ENCODE measurements at places on chromosomes 11 and 22. TPM values are rescaled to one million over a fixed set of nuclear protein-coding genes. Genes with fewer than 3 reads are reported as not detected.

GRCh38 chr11:745428-745827, 1.8 kb upstream of the TALDO1 start:
- DNase-seq: no peak

DNA sequence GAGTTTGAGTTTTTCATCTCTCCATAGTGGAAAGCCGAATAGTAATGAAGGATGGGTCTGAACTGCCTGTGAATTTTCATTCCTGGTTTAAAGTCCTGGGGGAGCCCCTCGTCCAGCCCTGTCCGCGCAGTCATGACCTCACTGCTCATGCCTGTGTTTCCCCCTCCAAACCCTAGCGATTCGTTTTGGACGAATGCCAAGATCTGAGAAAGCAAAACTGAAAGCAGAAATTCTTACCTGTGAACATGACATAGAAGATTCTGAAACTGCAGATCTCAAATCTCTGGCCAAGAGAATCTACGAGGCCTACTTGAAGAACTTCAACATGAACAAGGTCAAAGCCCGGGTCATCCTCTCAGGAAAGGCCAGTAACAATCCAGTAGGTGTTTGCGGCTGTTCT, 30.5 kb downstream of the CDPF1 start:
- DNase-seq: no peak

GRCh38 chr11:12944889-12945288, 64.2 kb upstream of the RASSF10 start:
- no peak for DNase-seq

DNA sequence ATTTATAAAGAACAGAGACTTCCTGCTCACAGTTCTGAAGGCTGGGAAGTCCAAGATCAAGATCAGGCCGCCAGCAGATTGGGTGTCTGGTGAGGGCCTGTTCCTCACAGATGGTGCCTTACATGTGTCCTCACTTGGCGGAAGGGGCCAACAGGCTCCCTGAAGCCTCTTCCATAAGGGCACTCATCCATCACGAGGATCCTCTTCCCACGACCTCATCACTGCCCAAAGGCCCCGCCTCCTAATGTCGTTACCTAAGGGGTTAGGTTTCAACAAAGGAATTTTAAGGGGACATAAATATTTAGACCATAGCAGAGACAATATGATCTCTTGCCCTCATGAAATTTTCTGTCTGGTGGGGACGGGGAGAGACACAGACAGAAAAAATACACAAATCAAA, 18.6 kb downstream of the TP53AIP1 start:
- no peak for DNase-seq

GRCh38 chr11:28838741-28839140, 730.6 kb downstream of the METTL15 start:
- DNase-seq: no peak

- DNase-seq: no peak
Measured at GRCh38 chr11:70596091-70596490, 197.8 kb downstream of the CTTN start.

- DNase-seq: no peak
Measured at GRCh38 chr22:22812031-22812905, 75.3 kb upstream of the IGLL5 start.

GRCh38 chr11:10674911-10675440, 18.6 kb downstream of the IRAG1 start:
- DNase-seq: peak; percentile 57

DNA sequence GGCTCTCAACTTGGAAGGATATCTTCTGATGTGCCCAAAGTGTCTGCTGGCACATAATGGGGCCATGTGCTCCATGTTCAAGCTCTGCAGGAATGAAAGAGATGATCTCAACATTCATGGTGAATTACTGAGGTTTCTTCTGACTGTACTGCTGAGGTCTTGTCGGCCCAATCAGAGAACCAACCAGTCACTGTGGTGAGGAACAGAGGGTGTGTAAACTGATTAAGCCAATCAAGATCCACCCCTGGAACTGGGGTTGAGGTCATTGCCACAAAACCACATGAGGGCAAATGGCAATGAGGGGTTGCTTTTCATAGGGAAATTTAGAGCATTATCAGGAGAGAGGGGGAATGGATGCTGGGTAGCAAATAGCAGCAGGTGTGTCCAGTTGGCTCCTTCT, 152.3 kb upstream of the RAG2 start:
- no peak for DNase-seq

- DNase-seq: no peak
Measured at GRCh38 chr11:19561011-19561410, 151.6 kb upstream of the NAV2 start.

GRCh38 chr22:43988116-43988820, 33.0 kb downstream of the SAMM50 start:
- no peak for DNase-seq

GRCh38 chr11:9133956-9134355, 42.6 kb upstream of the SCUBE2 start:
- no peak for DNase-seq

GRCh38 chr11:10461276-10461790, 6.3 kb downstream of the AMPD3 start:
- no peak for DNase-seq

- no peak for DNase-seq
Measured at GRCh38 chr22:25709758-25710157, 32.2 kb upstream of the MYO18B start.

- DNase-seq: peak; percentile 83
Measured at GRCh38 chr22:49815641-49816091, 12.0 kb downstream of the BRD1 start.

- DNase-seq: no peak
Measured at GRCh38 chr22:30491381-30491780, 14.1 kb downstream of the SEC14L4 start.

GRCh38 chr11:16777613-16777975, 39.1 kb downstream of the C11orf58 start:
- DNase-seq: no peak

GRCh38 chr11:35583843-35584242, 34.4 kb upstream of the FJX1 start:
- no peak for DNase-seq

DNA sequence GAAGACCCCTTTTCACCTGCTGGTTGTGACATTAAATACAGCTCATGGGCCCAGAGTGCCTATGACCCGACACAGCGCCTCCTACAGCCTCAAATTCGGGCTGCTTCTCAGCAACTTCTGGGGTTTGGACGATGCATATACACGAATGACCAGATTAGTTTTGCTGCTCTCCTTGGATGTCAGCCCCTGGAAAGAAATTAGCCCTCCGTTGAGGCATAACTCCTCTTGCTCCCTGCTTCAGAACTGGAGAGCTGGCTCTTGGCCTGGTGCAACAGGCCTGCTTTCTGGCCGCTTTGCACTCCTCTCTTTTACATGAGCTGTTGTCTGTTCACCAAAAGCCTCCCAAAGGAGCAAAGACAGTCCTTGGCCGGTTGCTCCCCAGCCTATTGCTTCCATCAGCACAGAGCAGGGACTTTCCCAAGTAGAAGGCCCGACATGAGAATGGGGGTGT, 3.3 kb downstream of the TECTA start:
- no peak for DNase-seq

DNA sequence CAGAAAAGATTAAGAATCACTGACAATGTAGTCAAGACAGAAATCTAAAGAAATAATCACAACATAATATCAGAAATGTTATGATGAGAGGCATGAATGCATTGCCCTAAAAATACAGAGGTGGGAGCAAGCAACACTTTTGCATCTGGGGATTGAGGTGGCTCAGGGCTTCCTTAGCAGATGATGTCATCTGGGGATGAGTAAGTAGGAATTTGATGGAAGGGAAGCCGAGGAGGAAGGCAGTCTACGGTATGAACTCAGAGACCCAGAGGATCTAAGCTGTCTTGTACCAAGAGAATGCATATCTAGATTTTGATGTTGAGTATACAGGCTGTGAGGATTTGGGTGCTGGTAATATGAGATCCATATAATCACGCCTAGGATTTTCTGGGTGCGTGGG, 193.0 kb upstream of the SNX19 start:
- DNase-seq: no peak

DNA sequence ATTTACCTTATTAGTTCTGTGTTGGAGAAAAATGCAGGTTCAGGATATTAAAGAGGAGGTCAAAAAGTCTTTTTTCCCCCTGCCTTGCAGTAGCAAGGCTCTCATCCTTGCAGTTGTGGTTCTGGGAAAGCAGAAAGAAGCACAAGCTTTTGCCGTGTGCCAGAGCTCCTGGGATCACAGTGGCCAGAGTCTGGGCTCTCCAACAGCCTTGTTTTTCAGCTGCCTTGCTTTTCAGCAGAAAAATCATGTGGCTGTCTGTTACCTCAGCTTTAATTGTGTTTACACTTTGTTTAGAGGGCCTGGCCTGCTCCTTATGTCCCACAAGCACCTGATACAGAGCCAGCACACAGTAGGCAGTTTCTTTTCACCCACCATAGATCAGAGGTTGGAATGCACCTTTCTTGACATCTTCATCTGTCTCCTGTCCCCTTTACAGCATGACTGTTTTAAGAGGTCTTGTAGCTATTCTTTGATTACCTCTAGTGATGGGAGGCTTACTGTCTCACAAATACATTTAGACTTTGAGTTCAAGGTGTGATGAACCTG, 67.5 kb downstream of the TEAD1 start:
- no peak for DNase-seq

DNA sequence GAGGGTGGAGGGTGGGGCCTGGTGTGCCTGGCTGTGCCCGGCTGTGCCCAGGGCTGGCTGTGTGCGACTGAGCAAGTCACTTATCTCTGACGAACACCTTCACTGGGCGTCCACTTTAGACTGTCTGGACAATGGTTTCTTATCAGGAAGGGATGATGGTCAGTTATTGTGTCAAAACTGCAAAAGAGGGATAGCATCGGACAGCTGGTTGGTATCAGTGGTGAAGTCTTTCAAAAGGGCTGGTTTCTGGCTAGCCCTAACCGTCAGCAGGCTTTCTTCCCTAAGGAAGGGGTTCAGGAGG, 4.1 kb upstream of the MGAT3 start:
- DNase-seq: no peak

DNA sequence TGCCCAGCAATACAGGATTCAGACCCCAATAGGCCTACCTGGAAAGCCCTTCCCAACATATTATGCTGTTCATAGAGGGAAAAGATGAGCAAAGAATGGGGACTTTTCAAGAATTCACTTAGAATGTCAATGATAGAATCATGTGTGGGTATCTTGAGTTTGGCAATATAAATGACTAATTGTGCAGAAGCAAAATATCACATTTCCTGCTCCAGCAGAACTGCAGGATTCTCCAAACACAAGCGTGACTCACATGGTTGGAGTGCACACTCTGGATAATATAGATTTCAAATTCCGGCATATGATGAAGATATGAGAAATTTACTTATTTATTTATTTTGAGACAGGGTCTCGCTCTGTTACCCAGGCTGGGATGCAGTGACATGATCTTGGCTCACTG, 12.5 kb upstream of the APOL5 start:
- no peak for DNase-seq

DNA sequence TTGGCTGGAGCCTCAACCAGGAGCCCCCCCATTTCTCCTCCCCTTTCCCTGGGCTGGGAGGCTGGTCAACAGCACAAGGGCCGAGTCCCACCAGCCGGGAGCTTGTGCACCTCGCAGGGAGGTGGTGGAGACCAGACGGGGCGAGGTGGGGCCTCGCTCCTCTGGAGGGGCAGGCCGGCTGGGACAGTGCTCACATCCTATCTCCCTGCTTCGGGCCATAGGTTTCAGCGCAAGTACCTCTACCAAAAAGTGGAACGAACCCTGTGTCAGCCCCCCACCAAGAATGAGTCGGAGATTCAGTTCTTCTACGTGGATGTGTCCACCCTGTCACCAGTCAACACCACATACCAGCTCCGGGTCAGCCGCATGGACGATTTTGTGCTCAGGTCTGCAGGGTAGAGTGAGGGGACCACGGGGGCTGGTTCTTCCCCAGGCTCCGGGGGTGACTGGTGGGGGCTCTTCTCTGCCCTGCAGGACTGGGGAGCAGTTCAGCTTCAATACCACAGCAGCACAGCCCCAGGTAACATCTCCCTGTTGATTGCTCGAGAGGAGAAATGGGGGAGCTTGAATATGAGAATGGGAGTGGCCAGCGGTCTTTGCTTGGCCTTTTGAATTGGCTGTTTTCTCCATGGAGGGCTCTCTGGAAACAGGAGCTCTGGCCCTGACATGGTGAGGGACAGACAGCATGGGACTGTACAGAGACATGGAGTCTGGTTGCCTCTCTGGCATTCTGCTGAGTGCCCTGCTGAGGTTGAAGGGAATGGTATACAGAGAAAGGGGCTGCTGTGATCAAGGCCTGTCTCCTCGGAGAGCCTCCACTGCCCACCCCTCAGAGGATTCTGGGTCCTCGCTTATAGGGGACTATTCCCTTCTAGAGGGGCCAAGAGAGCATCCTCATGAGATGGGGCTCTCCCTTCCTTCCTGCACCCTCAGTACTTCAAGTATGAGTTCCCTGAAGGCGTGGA, 3.3 kb downstream of the SIDT2 start:
- DNase-seq: no peak

Gene SCO2
- not detected for total RNA-seq

Gene SYT12
- total RNA-seq: 3.8 TPM

Gene NCR3LG1
- 9.1 TPM for total RNA-seq

Gene LIPT2
- 2.7 TPM for total RNA-seq

Gene TMPRSS13
- 0.09 TPM for total RNA-seq

Gene SLC37A2
- total RNA-seq: 1.8 TPM

Gene TEX12
- total RNA-seq: 0.54 TPM

Gene PLCB3
- total RNA-seq: 9.2 TPM

All from cerebellum (tissue), 4 donors.